Foreskin fibroblast (primary cell): ENCODE measurements at places on chromosomes 4 and X.

GRCh38 chr4:40140196-40140595 lies 56.6 kb upstream of the RHOH start:
- no peak for DNase-seq

DNA sequence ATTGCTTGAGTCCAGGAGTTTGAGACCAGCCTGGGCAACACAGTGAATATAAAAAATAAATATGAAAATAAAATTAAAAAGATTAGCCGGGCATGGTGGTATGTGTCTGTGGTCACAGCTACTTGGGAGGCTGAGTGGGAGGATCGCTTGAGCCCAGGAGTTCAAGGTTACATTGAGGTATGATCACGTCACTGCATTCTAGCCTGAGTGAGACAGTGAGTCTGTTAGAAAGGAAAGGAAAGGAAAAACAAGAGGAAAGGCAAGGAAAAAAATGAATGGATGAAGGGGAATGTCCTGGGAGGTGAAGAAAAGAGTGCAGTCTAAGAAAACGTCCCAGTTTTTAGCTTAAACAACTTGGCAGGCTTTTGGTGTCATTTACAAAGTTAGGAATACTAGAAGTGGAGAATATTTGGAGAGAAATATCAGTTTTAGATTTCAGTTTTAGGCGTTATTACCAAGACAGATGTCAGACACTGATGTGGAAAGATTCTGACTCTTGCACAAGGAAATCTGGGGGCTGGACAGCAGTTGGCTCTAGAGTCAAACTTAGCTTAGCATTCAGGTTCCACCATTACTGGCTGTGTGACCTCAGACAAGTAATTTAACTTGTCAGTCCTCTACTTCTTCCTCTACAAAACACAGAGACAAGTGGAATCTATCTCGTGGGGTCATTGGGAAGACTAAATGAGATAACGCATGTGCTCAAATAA lies 139.0 kb downstream of the TSPAN5 start:
- no peak for DNase-seq

DNA sequence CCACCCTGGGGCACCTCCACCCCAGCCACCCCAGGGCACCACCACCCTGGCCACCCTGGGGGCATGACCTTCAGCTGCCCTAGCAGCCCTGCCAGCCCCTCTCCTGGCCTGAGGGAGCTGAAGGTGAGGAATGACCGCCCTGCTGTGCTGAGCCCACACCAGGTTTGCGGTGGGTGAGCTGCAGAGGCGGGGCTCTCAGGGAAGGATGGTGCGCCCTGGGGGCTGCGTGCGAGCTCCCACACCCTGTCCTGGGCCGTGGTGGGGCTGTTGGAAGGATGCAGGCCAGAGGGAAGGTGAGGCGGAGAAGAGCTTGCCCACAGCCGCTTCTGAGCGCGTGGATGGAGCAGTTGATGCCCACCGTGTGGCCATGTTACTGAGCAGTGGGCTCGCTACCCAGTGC lies 17.7 kb downstream of the UVSSA start:
- no peak for DNase-seq

DNA sequence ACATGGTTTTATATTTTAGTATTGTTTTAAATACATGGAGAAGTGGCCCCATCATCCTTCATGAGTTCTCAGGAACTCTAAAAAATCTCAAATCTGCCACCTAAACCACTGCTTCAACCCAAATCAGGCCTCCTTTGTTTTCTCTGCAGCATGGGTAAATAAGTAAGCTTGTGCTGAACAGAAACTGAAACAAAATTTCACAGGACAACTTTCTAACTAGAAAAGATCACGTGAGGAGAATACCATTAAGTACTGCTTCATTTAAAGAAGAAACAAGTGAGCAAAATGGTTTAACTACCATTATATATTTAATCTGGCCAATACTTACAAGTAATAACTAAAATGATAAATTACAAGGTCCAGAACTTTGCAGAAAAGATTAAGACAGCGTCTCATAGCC lies 2.5 kb downstream of the ARAP2 start:
- DNase-seq, result no peak
